ENCODE measurements at places on chromosomes 6 and 20. TPM values are rescaled to one million over a fixed set of nuclear protein-coding genes. Genes with fewer than 3 reads are reported as not detected.

Gene ADGRB3
- 0.79 TPM for total RNA-seq

Gene TAGAP
- 0.08 TPM for total RNA-seq

Gene KIAA1755
- 4.4 TPM for total RNA-seq

Gene ZNF133
- total RNA-seq: 12.4 TPM

Gene ARHGAP40
- total RNA-seq: not detected

Gene MEI4
- not detected for total RNA-seq

Gene PRND
- total RNA-seq: not detected

Gene POM121L2
- not detected for total RNA-seq

Gene FOXA2
- 0.19 TPM for total RNA-seq

Gene BMP6
- total RNA-seq: 1.7 TPM

Gene TTK
- total RNA-seq: 23.1 TPM

Gene TRIM10
- total RNA-seq: not detected
